ENCODE measurements at places on chromosomes 7 and 10. TPM values are rescaled to one million over a fixed set of nuclear protein-coding genes. Genes with fewer than 3 reads are reported as not detected.

Gene MCM10
- 3.1 TPM for polyA plus RNA-seq

Gene SLC26A5
- not detected for polyA plus RNA-seq

Gene FRMD4A
- polyA plus RNA-seq: 63.6 TPM

DNA sequence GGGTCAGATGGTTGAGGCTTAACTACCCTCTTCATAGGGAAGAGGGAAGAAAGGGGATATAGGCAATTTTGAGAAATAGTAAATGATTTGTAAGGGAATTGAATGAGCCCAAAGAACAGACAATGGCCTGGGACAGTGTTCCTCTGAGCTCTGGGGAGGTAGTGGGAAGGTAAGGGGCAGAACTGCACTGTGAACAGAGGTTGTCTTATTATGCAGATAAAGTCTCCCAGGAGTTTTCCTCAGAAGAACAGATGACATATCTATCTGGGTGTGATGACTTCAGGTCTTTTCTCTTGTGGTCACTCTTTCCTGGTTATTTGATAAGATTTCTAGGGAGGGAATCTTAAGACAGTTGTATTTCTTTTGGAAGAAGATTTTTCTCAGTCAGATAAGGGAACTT, 296.1 kb downstream of the ZEB1 start:
- no peak for DNase-seq

Gene SKIDA1
- 0.49 TPM for polyA plus RNA-seq

- no peak for DNase-seq
These were observed 195.2 kb upstream of the FOXK1 start for GRCh38 chr7:4486907-4487306.

- DNase-seq: peak; percentile 99
These were observed 46.3 kb downstream of the PDK4 start for GRCh38 chr7:95549818-95550529.

Gene FANK1
- 4.4 TPM for polyA plus RNA-seq

GRCh38 chr7:1026721-1027161, 17.6 kb upstream of the GPR146 start:
- no peak for DNase-seq

DNA sequence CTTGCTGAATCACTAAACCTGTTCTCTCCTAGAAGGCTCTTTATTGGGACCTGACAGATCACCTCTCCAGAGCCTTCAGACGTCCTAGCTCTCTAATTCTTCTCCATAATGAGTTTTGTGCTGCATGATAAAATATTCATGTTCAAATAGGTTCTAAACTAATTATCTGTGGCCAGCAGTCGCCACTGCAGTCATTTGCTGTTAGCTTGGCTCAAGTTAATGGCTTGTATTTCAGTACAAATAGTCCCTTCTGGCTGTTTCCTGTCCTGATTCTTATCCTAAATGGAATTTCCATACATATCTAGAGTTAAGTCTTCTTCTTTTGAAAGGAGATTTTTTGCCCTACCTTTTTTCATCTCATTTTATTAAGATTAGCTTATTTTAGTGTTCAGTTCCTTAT, 303.2 kb downstream of the EXOC4 start:
- DNase-seq: no peak

DNA sequence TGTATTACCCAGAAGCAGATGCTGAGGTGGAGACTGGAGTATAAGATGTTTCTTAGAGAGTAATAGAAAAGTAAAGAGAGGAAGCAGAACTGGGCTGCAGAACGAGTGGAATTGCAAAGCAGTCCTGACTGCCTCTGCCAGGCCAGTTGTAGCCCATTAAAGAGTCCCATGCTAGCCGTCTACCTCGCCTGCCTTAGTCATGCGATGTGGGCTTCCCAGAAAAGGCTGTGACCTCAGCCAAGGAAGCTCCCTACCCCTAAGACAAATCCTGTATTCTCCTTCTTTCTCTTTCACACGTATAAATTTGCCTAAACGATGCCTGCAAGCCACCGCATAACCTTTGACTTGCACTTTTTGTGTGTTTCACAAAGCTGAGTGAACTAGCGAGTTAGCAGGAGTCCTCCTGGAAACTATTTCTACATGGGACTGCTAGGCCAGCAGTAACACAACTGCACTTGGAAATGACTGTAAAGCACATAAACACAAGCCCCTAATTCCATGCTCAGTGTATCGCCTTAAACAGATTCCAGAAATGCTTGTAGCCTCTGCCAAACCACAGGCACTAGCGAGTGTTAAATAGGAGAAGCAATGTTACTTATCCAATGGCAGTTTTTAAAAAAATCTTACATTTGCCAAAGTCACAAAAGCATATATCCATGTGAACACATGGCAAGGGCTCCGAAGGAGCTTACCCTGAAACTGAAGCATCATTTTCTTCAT, 47.4 kb upstream of the GNAI1 start:
- peak; percentile 93 for DNase-seq

DNA sequence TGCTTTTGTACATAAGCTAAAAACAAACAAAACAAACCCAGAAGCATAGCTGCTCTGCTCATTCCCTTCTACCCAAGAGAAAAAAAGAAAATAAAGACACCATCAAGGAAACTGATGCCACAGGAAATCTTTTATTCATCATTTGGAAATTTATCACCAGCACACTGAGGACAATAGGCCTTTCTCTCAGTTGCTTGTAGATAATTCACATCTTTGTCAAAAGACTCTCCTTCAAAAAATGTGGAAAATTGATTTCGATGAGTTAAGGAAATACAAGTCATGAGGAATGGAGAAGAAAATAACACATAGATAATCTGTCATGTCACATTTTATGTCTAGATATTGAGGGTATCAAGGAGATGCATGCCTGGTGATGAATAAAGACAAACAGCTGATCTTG, 53.5 kb downstream of the ZNF37A start:
- DNase-seq: no peak

GRCh38 chr10:124340033-124340760, 78.5 kb downstream of the OAT start:
- DNase-seq: peak; percentile 98

Gene GSAP
- 4.4 TPM for polyA plus RNA-seq

Gene SSC4D
- 0.45 TPM for polyA plus RNA-seq

DNA sequence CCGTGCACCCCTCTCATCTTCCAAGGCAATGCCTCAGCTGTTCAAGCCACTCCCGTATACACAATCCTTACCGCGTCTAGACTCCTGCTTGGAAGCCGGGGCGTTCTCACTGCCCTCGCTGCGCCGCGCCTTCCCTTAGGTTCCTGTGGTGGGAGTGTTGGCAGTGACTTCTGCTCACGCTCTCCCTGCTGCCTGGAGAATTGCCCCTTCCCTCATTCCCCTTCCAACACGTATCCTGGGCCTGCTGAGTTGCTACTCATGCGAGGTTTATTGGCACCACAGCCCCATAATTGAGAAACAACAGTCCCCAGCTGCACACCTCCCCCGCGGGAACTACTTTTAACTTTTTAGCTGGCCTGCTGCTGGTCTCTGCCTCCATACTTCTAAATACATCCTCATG, 31.9 kb downstream of the RBM17 start:
- no peak for DNase-seq

GRCh38 chr10:76301211-76301610, 869.8 kb downstream of the LRMDA start:
- DNase-seq: peak; percentile 22

DNA sequence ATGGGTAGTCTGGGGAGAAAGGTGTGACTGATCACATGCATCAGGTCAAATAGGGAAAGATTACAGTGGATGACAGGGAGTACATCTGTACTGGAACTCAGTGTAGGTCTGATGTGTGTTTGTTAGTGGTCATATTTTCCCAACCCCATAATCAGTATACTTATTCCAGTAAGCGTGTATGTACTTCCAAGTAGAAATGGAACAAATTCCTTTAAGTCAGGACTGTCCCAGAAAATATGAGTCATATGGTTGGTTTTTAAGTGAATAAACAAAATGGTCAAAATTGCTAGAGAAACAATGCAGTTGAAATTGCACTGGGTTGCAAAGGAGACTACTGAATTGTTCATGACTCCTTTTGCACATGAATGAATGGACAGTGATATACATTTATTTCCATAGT, 118.8 kb upstream of the MYO3A start:
- peak; percentile 1 for DNase-seq

GRCh38 chr7:139557857-139558581, 34.5 kb downstream of the CLEC2L start:
- no peak for DNase-seq

DNA sequence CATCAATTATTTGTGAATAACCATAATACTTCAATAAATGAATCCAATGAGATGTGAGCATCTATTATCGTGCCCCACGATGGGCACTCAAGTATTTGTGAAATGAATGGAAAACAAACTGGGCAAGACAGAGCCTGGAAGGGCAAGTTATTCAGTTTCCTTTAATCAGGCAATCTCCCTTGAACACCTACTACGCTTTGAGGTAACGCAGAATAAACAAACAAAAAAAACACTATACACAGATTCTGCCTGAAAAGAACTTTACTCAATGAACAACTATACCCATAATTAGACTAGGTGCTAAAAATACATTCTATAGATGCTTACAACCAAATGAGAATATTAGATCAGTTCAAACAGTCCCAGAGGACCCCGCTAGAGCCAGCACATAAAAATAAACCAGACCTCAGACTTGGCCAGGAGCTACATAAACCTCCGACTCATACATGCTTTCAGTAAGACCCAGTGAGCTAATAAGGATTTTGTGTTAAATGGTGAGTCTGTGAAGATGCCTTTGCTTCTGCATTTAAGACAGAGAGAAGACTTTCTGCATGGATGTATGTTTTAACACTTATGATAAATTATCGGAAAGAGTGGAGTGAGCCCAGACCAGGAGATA, 121.3 kb downstream of the MPP7 start:
- DNase-seq: peak; percentile 16

GRCh38 chr7:1085910-1086421, 1.9 kb upstream of the GPER1 start:
- no peak for DNase-seq

Gene PRKG1
- 20.9 TPM for polyA plus RNA-seq

Data from fibroblast of lung (primary cell).